EL (cell line): ENCODE measurements at places on chromosomes 13 and 19.

GRCh38 chr13:48748681-48749080 lies 95.0 kb downstream of the CYSLTR2 start:
- no peak for DNase-seq

DNA sequence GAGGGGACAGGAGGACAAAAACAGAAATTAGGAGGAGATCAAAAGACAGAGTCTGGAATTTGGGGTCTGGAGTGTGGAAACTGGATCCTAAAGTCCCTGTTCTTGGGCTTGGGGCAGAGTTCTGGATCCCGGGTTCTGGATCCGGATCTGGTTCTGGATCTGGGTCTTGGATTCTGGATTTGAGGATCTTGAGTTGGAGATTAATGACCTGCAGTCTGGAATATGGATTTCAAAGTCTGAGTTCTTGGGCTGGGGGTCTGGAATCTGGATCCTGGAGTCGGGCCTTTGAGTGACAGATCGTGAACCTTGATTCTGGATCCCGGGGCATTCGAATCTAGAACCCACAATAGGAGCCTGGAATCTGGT lies 411 bp upstream of the KLK15 start:
- no peak for DNase-seq

GRCh38 chr13:74647991-74648390 lies 513.8 kb upstream of the KLF12 start:
- DNase-seq: no peak

DNA sequence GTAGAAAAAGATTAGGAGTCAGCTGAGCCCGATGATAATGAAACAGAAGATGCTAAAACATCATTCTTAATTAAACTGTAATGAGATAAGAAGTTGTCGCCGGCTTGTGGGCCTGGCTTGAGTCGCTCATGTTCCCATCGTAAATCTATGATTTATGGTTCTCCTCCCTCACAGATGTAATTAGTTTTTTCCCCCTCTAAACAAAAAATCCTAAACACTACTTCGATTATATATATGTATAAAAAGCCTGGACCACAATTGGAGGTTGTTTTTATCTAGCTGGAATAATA lies 151.3 kb downstream of the PTPRS start:
- DNase-seq: no peak

- DNase-seq: no peak
These were observed 368.4 kb downstream of the KLF12 start for GRCh38 chr13:73765651-73766384.

- DNase-seq: peak; percentile 99
These were observed at the start of gene TMEM161A for GRCh38 chr19:19138109-19138981. Gene TMEM161A (minus strand): TSS chr19:19138478. CDS start chr19:19138428, 50 bp downstream.

DNA sequence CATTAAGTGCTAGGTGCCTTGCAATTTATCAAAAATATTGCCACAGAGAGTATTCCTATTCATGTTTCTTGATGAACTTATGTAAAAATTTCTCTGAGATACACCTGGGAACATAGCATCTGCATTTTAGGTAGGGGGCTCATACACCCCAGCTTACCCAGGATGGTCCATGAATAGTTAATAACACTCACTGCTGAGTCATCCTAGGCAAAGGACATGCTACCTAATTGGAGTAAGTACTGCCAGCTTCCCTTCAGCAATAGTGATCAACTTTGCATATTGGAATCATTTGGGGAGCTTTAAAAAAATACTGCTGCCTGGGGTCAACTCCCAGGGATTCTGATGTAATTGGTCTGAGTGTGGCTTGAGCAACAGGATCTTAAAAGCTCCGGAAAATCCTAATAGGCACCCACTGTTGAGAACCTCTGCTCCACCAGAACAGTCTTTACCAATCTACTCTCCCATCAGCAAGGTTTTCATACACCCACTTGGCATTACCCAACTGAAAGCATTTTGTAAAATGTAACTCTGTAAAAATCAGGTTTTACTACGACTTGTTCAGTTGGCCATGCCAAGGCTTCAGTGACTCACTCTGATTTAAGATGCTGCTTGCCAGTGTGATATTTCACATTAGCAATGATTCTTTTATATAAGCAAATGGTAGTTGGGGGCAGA lies 67.2 kb upstream of the FNDC3A start:
- peak; percentile 17 for DNase-seq

- no peak for DNase-seq
These were observed 3.4 kb downstream of the RFX1 start for GRCh38 chr19:14002571-14003250.

DNA sequence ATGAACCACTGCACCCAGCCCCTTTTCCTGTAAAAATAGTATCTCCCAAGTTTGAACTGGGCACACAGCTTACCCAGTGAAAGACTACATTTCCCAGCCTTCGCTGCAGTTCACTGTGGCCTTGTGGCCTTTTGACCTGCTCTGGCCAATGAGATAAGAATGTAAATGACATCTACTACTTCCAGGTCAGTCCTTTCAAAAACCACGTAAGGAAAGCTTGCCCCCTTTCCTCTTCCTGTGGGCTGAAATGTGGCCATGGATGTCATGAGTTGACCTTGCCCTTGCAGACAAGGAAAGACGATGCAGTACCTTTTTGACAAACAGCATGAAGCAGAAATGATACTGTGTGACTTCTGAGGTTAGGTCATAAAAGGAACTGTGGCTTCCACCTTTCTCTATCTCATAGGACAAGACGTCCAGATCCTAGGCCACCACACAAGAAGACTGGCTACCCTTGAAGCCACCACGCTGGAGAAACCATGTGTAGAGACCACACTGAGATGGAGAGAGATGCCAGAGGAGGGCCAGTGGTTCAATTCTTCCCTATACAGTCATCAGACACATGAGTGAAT lies 19.9 kb downstream of the ACER1 start:
- DNase-seq: no peak

- no peak for DNase-seq
These were observed 116.5 kb upstream of the VSTM2B start for GRCh38 chr19:29409076-29409862.

DNA sequence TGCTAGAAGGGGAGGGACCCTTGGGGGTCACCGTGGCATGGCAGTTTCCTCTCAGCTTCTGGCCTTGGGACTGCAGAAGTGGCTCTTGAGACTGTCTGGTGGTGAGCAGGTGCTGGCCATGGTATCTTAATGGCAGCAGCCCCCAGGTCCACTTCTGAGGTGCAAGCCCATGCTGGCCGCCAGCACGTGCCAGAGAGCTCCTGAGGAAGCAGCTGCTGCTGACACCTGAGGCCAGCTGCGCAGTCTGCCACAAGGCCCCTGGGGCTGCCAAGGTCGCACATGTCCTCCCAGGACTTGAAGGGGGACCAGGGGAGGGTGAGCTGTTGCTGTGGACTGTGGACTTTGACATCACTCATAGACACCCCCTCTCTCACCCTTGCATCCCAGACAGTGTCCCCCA lies 48.0 kb downstream of the NFIX start:
- DNase-seq: no peak

- no peak for DNase-seq
These were observed 40.8 kb downstream of the SLC7A9 start for GRCh38 chr19:32828643-32829344.

DNA sequence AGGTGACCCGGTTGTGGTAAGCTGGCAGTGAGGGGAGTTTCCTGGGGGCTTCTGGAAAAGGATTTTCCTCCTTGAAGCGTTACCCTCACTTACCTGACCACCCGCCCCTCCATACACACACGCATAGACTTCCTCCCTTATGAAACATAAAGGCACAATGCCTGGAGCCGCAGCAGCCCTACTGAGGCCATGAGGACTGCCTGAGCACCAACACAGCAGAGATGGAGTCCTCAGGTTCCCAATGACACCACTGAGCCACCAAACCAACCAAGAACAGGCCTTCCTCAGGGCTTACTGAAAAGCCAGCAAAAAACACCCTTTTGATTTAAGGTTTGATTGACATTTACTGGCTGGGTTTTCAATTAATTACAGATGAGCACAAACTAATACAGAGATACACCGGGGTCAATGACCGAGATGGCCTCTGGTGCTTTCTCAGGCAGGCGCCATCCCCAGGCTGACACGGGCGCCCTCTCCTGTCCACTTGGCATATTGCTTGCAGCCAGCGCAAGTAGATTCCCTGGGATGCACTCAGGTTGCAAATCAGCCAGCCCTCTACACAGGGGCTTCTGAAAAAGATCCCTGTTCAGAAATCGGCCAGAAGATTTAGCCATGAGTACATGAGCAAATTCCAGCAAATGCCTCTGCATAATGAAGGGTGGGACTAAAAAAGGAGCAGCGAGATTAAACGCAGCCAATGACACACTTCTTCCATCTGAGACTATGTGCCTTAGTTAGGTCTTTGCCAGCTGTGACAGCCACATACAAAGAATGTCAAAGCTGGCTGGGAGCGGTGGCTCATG lies 14.8 kb downstream of the OPA3 start:
- peak; percentile 48 for DNase-seq

GRCh38 chr13:113547238-113547971 lies 37.1 kb upstream of the TFDP1 start:
- peak; percentile 38 for DNase-seq

GRCh38 chr13:40764587-40765403 lies 6.2 kb downstream of the MRPS31 start:
- DNase-seq: no peak

- no peak for DNase-seq
These were observed 16.9 kb upstream of the PARP4 start for GRCh38 chr13:24529478-24529877.

DNA sequence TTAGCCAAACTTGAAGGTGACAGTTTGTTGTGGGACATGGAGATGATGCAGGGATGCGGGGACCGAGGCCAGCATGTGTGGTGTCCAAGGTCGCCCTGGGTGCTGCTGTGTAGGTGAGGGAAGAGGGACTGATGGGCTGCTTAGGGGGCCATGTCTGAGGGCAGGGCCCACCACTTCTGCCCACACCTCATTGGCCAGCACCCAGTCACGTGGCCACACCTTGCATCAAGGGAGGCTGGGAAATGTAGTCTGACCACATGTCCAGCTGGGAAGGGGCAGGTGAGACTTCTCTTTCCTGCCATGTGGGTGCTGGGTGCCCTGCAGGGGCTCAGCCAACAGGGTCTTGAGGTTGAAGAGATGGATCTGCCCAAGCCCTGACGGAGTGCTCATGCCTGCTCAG lies 88.9 kb downstream of the KDM4B start:
- DNase-seq: peak; percentile 13

GRCh38 chr19:8445488-8446001 lies 770 bp downstream of the HNRNPM start:
- DNase-seq: peak; percentile 51

- no peak for DNase-seq
These were observed 68.3 kb upstream of the UBAC2 start for GRCh38 chr13:99132295-99132835.

- no peak for DNase-seq
These were observed 40.6 kb upstream of the ZNF681 start for GRCh38 chr19:23799321-23799720.

DNA sequence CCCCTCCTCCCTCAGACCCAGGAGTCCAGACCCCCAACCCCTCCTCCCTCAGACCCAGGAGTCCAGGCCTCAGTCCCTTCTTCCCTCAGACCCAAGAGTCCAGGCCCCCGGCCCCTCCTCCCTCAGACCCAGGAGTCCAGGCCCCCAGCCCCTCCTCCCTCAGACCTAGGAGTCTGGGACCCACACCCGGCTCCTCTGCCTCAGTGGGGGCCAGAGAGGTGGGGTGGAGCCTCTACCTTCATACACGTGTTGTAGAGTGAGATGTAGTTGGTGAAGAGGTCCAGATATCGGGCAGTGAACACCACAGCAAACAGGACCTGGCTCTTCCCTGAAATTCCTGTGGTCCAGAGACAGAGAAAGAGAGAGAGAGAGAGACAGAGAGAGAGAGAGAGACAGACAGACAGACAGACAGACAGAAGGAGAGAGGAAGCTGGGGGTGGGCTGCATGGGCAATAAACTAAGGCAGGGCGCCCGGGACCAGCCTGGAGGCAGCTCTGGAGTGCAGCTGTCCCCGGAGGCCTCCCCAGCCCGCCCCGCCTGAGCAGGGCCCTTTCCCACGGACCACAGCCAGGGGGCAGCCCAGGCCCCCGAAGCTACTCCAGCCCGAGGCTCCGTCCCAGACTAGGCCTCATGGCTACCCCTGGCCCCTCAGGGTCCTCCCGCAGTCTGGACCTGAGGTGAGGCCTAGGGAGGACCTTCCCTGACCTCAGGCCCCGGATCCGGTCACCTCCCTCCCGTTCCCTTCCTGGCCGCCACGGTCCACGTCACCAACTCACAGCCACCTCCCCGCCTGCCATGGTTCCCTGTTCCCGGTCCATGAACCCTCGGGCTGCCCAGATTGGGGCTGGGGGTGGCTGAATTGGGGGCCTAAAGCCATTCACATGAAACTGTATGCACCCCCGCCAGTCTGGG lies 907 bp downstream of the KDELR1 start:
- DNase-seq: peak; percentile 58

- peak; percentile 43 for DNase-seq
These were observed 5.3 kb downstream of the NCAN start for GRCh38 chr19:19217099-19217498.

- no peak for DNase-seq
These were observed 146.4 kb upstream of the VSTM2B start for GRCh38 chr19:29379257-29380021.

- peak; percentile 58 for DNase-seq
These were observed 1.7 kb downstream of the ANO8 start for GRCh38 chr19:17332677-17333581.

DNA sequence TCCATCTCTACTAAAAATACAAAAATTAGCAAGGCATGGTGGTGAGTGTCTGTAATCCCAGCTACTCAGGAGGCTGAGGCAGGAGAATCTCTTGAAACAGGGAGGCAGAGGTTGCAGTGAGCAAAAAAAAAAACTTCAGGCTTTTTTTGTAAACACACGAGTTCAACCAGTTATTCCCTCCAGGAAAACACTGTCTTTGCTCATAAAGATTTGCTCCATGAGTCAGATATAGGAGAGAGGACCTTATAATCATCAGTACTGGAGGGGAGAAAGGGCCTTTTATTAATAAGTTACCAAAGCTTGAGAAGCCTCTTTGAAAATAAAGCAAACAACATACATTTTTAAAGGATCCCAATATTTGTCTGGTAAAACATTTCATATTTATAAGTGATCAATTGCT lies 110.7 kb downstream of the EFNB2 start:
- no peak for DNase-seq

- no peak for DNase-seq
These were observed 12.4 kb upstream of the CHST8 start for GRCh38 chr19:33609353-33609752.

DNA sequence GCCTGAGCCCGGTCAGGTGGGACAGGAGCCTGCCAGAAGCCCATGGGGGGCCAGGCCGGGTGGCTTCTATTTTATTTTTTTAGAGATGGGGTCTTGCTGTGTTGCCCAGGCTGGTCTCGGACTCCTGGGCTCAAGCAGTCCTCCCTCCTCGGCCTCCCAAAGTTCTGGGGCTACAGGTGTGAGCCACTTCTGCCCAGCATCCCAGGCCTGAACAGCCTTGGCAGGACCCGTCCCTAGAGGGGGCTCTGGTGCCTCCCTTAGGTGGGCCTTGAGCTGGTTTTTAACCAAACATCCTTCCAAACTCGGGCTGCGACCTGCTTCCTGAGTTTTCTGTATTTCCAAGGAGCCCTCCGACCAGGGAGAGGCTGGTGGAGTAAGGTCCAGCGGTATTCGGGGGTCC lies 10.5 kb downstream of the COMP start:
- DNase-seq: no peak

- DNase-seq: no peak
These were observed 887 bp downstream of the CDADC1 start for GRCh38 chr13:49248622-49249002.

GRCh38 chr19:29528946-29529645 lies 3.3 kb downstream of the VSTM2B start:
- DNase-seq: no peak
